ENCODE measurements at places on chromosomes 13 and 19.

DNA sequence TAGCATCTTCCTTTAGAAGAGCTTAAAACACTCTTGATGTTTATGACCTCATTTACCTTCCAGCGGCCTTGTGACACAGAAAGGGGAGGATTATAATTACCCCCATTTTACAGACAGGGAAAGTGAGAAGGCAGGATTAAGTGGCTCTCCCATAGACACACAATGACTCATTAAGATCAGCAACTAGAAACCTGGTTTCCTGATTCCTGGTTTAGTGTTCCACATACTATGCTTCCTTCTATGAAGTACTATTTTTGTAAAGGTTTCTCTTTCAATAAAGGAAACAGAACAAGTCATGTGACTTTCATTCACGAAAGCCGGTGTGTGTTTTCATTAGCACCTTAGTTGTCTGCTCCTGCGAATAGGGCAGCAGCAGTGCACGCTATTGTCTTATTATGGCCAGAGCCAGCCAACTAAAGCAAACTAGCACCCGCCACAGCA lies 8.3 kb downstream of the IRS2 start:
- DNase-seq, result no peak

DNA sequence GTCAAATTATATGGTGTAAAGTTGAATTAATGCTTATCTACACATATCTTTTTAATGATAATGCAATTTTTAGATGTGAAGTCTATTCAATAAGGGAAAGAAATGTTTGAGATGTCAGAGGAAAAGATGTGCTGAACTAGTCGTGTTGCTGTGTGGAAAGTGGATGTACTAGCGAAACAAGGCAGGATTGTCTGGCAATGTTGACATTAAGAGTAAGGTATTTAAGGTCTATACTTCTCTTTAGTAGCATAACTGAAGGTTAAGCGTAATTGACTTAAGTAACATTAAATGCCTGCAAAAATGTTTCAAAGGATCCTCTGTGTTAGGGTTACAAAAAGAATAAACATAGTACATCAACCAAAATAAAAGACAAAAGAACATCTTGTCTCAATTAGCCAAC lies 787.3 kb upstream of the KLHL1 start:
- DNase-seq, result no peak

- no peak for DNase-seq
Measured at GRCh38 chr13:45695198-45695730, 6.9 kb upstream of the CBY2 start.

GRCh38 chr13:50452028-50452427 lies 391.5 kb downstream of the DLEU7 start:
- no peak for DNase-seq

DNA sequence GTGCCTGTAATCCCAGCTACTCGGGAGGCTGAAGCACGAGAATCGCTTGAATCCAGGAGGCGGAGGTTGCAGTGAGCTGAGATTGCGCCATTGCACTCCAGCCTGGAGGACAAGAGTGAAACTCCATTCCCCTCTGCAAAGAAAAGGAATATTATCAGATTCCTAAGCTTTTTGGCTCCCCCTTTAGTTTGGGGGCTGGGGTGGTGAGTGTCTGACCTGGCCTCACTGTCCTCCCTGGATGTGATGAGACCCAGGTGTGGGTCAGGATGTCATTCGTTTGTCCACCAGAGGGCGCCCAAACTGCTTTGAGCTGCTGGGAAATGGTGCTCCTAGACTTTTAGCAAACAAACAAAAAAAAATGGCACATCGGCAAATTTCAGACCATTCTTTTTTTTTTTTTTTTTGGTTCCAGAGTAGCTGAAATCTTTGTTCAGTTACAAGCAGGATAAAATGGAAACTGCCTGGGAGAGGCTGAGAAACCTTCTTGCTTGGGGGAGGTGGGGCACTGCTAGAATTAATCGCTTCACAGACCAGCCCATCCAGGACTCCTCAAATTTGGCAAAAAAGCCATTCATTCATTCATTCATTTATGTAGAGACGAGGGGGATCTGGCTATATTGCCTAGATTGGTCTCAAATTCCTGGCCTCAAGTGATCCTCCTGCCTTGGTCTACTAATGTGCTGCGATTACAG lies 29.4 kb downstream of the SPC24 start:
- DNase-seq, result peak; percentile 54

Measured in hippocampal formation (tissue), 2 donors.